ENCODE measurements at places on chromosomes 1 and 21.
A peak's percentile ranks its signal among the peaks of the same experiment; 100 is the strongest.

- DNase-seq, result no peak
Observed at GRCh38 chr1:48715921-48716320, 60.8 kb downstream of the BEND5 start.

GRCh38 chr1:17060306-17060749 is 6.5 kb upstream of the SDHB start:
- DNase-seq, result peak; percentile 5

DNA sequence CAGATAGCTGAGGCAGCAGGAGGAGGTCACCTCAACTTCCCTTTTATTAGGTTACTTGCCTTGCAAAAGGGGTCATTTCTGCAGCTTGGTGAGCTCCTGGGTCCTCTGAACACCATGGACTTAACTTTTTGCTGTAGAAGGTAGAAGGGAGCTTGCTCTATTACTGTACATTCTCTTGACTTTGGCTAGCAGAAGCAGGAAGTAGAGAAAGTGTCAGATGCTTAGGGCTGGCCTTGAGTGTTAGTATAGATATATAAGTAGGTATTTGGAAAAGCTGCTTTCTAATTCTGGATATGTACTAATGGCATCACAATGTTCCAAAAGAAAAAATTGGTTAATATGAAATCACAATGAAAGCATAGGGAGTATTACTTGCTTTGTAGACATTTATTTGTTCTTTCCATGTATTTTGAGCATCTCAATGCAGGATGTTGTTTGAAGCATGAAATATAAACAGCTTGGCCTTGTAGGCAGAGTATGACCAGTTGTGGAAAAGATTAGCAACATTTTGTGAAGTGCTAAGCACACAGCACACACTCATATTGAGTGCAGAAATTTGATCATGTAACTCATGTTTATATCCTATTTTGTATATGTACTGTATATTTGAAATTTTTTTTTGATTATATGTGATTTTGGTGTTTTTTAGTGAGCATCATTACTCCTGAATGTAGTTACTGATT is 108.8 kb downstream of the DYRK1A start:
- DNase-seq, result no peak

- no peak for DNase-seq
Observed at GRCh38 chr1:16116625-16117024, 39.2 kb downstream of the EPHA2 start.

DNA sequence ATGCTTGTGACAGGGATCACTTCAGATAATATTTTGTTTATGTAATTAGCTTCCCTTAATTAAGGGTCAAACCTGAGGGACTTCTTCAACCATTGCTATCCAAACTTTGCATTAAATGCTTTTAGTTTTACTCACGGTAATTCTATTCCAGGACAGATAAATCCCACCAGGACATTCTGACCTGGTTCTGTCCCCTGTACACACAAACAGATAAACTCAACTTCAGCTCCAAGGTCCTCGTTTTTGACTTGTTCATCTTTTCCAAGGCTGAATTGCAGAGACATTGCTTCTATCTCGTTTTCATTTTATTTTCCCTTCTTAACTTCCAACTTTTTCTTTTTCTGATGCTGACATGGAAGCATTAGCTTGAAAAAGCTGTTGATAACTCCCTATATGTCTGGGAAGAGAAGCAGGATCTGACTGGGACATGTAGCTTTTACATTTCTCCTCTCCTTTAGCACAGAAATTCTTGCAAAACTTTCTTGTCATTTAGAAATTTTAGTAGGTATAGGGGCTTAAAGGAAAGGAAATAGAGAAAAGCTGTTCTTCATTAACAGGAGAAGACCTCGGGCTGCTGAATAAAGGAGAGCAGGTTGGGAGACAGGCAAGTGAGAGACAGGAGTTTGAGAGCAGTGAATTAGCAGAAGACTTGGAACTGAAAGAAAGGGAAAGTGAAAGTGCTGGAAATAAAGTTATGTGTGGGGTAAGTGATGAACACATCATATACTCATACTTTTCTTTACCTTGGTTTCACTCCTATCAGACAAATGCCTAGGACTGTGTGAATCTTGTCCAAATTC is 231.7 kb upstream of the B3GALT2 start:
- no peak for DNase-seq

DNA sequence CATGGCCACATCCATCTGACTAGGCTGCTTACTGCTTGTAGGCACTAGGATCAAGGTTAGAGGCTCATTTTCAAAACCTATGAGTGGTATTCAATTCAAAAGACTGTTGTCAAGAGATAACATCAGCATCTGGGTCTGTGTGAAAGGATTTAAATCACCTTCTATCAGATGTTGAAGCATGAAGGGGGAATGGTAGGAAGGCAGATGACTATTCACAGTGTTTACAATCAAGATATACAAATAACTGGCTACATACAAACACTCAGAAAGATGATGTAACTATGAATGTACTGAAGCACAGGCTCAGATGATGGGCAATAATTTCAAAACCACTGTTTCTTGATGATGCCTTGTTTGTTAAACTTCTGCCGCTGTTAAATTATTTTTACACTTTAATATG is 249.2 kb downstream of the SLC45A1 start:
- no peak for DNase-seq

DNA sequence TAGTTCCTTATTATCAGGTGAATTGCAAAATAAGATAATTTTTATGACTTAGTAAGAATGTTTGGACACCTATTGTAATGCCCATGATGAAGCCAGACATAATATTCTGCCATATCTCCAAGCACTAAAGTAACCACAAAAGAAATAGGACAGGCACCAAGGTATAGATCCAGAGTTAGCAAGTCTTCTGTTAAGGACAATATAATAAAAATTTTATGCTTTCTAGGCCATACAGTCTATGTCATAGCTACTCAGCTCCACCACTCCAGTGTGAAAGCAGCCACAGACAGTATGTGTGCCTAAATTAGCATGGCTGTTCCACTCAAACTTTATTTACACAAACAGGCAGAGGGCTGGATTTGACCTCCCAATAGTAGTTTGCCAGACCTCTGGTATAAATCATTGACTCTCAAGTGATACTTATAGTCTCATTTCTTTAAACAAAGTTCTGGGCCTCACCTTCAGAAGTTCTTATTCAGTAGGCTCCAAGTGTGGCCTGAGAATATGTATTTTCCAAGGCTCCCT is 88.3 kb downstream of the SCMH1 start:
- DNase-seq, result no peak

- DNase-seq, result no peak
Observed at GRCh38 chr1:58978096-58978495, 194.2 kb upstream of the JUN start.

- DNase-seq, result peak; percentile 91
Observed at GRCh38 chr1:229341774-229342655, 832 bp downstream of the CCSAP start.

- no peak for DNase-seq
Observed at GRCh38 chr1:96361271-96361856, 360.2 kb upstream of the PTBP2 start.

- DNase-seq, result no peak
Observed at GRCh38 chr1:47598357-47598756, 160.5 kb downstream of the FOXD2 start.

DNA sequence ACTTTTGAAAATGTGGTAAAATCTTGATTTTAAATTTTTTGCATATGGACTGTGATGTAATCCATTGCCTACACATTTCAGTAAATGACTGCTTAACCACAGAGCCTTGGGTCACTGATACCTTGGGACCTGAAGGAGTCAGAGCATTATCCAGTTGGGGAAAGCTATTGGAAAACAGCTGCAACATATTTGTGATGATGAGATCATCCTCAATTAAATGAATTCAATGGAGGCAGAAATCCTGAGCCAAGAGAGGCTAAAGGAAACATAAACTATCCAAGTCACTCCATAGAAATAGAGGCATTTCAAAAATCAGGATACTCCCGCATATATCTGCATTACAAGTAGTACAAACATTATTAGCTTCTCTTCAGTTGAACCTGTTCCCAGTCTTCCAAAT is 99.8 kb upstream of the PRMT6 start:
- no peak for DNase-seq

DNA sequence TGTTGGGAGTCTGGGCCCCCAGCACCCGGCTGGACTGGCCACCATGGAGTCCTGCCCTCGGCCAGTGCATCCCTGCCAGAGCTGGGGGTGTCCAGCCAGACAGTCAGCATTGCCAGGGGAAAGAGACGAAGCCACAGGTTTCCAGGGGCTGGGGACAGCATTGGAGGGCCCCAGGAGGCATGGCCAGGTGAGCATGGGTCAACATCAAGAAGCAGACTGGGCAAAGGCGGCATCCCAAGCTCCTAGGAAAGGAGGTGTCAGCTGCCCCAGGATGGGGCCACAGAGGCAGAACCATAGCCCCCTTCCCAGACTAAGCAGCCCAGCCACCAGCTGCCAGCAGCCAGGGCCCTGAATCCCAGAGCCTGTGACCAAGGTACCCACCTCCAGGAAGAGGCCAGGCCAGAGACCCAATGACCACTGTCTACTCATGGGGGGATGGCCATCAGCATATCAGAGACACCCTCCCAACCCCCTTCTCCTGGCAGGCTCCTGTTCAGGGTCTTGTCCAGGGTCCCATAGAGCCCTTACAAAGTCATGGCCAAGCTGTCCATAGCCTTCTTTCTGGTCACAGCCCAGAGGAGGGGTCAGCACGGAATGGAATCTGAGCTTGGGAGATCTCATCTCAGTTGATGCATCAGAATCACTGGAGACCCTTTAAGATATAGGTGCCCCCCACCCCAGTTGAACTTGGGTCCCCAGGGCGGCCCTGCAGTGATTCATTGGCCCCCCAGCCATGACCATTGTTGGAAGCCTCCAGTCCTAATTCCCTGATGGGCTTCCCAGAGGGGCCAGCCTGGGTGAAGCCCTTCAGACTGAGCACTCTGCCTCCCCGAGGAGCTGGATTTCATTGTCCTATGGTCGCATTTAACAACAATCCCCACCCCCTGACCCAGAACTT is 32.5 kb downstream of the WNT3A start:
- DNase-seq, result peak; percentile 55

- no peak for DNase-seq
Observed at GRCh38 chr21:15682977-15683376, 46.8 kb upstream of the USP25 start.

DNA sequence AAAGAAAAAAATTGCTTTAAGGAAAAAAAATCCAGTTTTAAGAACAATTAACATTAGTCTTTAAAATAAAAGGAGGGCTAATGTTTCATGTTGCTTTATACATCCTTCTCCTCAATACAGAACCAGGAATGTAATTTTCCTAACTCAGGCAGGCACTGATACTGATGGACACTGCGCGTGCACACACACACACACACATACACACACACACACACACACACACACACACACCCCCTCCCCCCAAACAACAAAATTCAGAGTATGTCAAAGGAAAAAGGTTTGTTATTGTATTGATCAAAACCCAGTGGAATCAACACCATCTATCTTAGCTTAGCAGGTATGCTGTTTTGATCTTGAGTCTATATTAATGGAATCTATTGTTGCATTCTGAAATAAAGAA is 31.6 kb downstream of the PTP4A2 start:
- no peak for DNase-seq

GRCh38 chr1:111813440-111814304 is 58.0 kb downstream of the DDX20 start:
- DNase-seq, result no peak

- DNase-seq, result no peak
Observed at GRCh38 chr1:86992861-86993260, 78.4 kb downstream of the HS2ST1 start.

- no peak for DNase-seq
Observed at GRCh38 chr1:201578008-201578888, 39.3 kb downstream of the NAV1 start.

- DNase-seq, result no peak
Observed at GRCh38 chr1:154837034-154837671, 32.9 kb downstream of the KCNN3 start.

- no peak for DNase-seq
Observed at GRCh38 chr1:204996981-204997380, 46.0 kb upstream of the CNTN2 start.

GRCh38 chr1:199851439-199852140 is 175.9 kb upstream of the NR5A2 start:
- no peak for DNase-seq

DNA sequence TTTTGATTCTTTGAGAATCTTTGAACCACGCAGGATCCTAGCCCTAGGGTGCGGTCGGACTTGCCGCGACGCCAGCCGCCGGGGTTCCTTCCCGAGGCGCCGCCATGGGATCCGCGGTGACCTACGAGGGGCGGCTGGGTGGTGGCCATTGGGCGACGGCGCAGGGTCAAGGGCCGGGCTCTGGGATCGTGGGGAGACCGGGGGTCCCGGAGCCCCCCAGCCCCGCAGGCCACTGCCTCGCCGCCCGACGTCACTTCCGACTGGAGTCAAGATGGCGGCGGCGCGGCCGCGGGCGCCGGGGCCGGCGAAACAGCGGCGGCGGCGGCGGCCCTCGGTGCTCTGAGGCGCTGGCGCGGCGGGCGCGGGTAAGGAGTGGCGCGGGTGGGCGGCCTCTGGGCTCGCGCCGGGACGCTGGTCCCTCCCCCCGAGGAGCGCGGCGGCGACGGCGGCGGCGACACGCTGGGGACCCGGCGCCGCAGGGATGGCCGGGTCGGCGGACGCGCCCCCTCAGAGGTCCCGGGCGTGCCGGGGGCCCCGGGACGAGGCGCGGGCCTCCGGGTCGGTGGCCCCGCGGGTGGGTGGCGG is at the start of gene PRDM2:
TSS of gene PRDM2 (plus strand) at position 253 of the 585 bp plus-strand sequence. CDS start 15,418 bp downstream, outside the sequence.
- peak; percentile 70 for DNase-seq

DNA sequence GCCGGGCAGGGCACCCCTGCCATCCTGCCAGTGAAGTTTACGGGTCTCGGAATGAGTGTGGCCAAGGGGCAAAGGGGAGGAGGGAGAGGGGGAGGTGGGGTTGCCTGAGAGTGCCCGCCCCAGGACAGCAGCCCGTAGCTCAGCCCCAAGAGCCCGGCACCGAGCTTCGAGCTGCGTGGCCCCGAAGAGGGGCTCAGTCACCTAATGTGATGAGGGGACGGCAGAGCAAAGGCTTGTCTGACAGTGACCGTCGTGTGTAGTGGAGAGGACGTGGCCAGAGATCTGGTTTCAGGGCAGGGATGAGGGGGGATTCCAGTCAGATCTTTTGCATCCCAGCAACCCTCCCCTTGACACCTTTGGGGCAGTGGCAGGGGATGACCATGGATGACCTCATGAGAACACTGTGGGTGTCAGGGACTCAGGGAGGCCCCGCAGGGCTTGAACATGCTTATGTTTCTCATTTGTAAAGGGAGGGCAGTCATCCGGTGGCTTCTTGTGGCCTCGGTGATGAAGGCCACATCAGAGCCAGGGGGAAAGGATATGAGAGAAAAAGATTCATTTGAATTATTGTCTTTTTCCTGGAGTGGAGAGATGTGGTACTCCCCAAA is 1.1 kb upstream of the TRPM2 start:
- no peak for DNase-seq

- peak; percentile 65 for DNase-seq
Observed at GRCh38 chr1:155085504-155086127, 7.0 kb downstream of the EFNA3 start.

DNA sequence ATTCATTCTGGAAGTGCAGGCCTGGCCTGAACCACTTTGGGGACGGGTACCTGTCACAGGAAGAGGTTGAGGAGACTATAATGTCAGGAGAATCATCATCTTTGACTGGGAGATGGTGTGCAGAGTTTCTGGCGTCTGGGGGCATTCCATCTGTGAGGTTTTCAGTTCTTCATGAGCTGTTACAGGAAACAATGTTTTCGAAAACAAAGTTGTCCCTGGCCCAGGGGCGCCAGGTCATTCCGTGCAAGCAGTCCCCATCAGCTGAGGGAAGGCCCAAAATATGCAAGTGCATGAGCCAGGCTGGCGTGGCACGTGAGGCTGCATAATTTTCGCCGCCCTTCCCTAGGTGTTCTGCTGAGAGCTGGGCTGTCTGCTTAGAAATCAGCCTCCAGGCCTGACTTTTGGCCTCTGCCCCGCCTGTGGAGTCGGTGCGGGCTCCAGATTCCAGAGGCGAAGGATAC is 68.4 kb upstream of the ATP5PO start:
- no peak for DNase-seq

- DNase-seq, result no peak
Observed at GRCh38 chr1:157495285-157495684, 57.0 kb downstream of the FCRL5 start.
